T-helper 2 cell (primary cell): ENCODE measurements at places on chromosomes 4 and X.

GRCh38 chrX:154050113-154050495, 30.4 kb upstream of the IRAK1 start:
- DNase-seq, result no peak

GRCh38 chr4:83212041-83212851, 72.4 kb downstream of the COQ2 start:
- peak; percentile 87 for DNase-seq

- DNase-seq, result no peak
Measured at GRCh38 chr4:174604198-174604597, 81.9 kb upstream of the HPGD start.

- DNase-seq, result no peak
Measured at GRCh38 chr4:146398896-146399445, 122.8 kb downstream of the SLC10A7 start.

GRCh38 chr4:114272226-114272625, 292.8 kb upstream of the ARSJ start:
- no peak for DNase-seq

- DNase-seq, result no peak
Measured at GRCh38 chr4:148061795-148062194, 329.9 kb downstream of the ARHGAP10 start.

DNA sequence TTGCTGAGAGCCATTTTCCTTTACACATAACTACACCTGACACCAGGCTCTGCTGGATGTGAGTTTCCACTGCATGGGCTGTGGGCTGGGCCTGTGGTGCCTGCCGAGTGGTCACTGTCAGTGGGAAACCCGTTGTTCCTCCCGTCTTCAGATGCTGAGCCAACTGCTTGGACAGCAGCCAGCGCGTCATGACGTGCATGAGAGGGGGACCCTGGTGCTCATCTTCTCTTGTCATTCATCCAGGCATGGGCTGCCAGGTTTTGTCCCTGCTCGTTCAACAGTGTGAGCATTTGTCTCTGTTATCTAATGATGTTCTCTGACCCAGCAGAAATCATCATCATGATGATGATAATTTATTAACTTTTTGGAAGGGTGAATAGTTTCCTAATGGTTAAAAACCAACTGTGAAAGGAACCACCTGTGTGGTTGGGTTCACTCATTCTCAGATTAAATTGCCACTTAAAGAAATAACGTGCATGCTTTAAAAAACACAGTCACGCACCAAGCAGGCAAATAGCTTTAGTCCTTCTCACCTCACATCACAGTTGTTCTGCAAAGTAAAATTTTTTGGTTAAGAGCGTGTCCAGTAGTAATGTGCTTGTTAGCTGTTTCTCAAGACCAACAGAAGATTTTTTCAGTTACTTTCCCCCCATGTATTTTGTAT, 19.9 kb upstream of the CLDN34 start:
- DNase-seq, result no peak

DNA sequence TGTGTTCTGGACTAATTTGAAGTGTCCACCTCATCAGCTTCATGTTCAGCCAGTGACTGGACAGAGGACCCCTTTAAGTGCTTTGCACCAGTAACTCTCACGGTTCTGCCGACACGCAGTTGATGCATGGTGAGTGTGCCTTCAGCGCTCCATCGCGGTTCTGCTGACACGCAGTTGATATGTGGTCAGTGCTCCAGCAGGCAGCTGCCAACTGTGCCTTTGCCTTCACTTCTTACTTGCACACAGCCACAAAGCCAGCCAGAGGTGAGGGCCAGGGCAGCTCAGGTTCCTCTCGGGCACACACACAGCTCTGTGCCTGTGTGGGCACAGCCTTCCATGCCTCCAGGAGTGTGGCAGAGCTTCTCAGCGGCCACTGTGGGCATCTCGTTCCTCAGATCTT, 12.4 kb downstream of the NKX1-1 start:
- DNase-seq, result no peak

GRCh38 chr4:111946800-111947199, 198.5 kb upstream of the FAM241A start:
- DNase-seq, result no peak

DNA sequence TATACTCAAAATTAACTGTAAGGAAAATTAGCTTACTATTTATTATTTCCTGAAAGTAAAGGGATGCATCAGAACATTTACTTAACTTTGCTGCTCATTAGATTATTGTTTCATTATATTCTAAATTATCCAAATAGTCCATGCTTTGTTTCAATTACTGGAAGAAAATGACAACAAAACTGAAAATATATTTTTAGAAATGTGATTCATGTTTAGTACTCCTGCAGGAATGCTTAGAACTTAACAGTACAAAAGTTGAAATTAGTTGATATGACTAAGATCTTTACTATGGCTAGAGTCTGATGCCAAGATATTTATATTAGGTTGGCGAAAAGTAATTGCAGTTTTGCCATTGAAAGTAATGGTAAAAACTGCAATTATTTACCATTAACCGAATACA, 660.5 kb upstream of the PABPC4L start:
- no peak for DNase-seq

DNA sequence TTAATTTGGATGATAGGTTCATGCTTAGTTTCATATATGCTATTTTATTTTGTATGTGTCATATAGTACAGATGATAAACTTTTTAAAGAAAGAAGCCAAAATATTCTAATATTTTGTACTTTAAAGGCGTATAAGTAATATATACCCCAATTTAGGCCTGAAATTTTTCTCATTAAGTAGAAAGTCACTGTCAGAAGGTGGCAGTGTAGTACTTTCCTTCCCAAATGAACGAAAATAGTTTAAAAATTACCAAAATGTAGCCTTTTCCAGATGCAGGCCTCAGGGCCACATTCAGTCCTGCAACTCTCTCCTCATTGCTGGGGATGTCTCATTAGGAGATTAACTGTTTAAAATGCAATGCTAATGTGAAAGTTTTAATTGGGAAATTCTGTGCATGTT, 1263.6 kb downstream of the C4orf33 start:
- no peak for DNase-seq

- DNase-seq, result no peak
Measured at GRCh38 chrX:20016616-20016945, 25.7 kb upstream of the BCLAF3 start.

GRCh38 chr4:117986321-117986720, 48.0 kb upstream of the NDST3 start:
- DNase-seq, result no peak

- DNase-seq, result peak; percentile 96
Measured at GRCh38 chrX:318739-319578, at the start of gene GTPBP6. GTPBP6 (minus strand) TSS chrX:318796; CDS start chrX:318787, 9 bp downstream.

- DNase-seq, result no peak
Measured at GRCh38 chrX:94058728-94059382, 384.8 kb downstream of the FAM133A start.

- no peak for DNase-seq
Measured at GRCh38 chr4:123786163-123786915, 389.7 kb downstream of the SPRY1 start.

GRCh38 chrX:74526764-74527163, 87.7 kb downstream of the RLIM start:
- no peak for DNase-seq

DNA sequence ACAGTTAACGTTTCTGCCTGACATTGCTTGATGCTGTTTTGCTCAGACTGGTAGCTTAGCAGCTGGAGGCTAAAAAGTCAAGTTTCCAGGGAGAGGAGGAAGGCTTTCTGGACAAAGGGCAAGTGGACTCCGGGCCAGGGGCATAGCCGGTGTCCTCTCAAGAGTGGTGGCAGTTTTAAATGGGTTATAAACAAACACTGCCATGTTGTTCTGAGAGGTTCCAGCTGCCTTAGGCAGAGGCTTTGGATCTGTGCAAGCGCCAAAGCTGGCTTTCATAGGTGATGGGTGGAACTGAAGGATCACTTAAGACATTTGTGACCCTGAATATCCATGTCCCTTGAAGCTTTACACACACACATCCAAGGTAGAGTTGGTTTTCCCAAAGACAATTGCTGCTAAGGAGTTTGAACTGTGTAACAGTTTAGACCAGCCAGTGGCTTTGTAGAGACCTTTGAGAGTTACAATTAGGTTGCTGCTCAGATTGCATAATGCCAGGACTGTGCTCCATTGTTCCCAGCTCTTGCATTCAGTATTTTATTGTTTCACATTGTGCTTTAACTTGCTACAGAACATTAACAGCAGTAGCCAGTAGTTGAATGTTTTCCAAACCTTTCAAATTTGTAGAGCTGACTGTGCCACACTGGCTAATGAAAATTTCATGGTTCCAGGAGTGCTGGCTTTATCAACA, 54.1 kb upstream of the AP1S2 start:
- no peak for DNase-seq

- peak; percentile 38 for DNase-seq
Measured at GRCh38 chrX:78979789-78980464, 34.7 kb downstream of the P2RY10 start.

DNA sequence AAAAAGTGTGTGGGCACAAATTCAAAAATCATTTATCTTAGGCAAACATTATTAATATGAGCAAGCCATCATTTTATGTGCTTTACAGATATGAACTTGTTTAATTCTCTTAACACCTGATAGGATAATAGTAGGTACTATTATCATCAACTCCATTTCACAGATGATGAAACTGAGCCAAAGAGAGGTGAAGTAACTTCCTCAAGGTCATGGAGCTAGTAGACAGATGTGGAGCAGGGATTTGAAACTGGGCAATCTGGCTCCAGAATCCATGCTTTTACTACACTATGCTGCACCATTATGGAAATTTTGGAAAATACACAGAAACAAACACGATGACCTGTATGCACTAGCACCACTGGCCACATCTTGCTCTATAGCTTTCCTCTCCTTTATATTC, 1.0 kb upstream of the PIN4 start:
- DNase-seq, result no peak

DNA sequence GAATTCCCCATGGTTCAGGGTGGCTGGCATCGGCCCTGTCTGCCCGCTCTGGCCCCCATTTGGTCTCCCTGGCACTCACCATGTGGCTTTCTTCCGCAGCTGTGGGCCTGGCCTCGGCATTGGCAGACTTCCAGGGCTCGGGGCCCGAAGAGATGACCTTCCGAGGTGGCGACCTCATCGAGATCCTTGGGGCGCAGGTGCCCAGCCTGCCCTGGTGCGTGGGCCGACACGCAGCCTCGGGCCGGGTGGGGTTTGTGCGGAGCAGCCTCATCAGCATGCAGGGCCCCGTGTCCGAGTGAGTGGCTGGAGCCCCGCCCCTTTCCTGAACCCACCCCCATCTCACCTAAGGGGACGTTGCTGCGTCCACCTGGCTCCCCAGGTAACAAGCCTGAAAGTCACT, 20.1 kb downstream of the SH3TC1 start:
- DNase-seq, result no peak

GRCh38 chr4:36322921-36323354, 41.5 kb downstream of the DTHD1 start:
- DNase-seq, result peak; percentile 69

GRCh38 chr4:53537606-53538005, 53.7 kb downstream of the LNX1 start:
- no peak for DNase-seq

DNA sequence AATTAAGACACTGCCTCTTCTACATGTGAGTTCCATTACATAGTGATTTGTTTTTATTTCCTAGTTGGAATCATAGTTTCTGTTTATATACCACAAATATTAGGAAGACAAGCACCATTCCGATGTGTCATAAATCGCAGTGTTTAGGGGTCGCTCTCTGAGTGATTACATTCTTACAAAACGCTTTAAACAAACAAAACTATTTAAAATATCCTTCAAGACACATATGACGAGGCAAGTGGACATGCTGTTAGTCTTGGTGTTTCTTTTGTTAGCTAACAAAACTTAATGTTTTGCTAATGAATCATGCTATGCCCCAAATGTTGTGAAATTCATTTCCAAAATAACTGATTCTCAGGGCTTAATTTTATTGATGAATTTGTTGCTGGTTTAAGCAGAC, 1219.3 kb upstream of the PRKX start:
- no peak for DNase-seq

- DNase-seq, result no peak
Measured at GRCh38 chr4:8191136-8191747, 7.8 kb upstream of the SH3TC1 start.

DNA sequence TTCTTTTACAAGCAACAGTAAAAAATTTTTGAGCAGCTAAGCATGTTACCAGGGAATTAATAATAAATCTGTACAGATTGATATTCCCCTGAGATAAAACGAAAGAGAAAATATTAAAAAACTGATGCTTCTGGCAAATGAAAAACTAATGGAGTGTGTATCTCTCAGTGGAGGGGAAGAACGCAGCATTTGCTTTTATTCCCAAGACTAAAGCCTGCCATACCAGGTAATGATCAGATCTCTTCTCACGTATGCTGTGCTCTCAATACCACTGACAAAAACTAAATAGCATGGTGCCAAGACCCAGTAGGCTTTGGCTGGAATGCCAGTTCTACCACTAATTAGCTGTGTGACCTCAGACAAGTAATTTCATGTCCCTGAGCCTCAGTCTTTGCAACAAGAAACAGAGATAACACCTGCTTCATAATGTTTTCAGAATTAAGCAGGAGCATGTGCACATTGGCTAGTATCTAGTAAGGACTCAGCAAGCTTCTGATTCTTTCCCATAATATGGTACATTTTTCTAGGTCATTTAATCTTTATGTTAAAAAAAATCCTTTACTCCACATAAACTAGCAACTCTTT, 179.6 kb downstream of the CENPC start:
- no peak for DNase-seq

DNA sequence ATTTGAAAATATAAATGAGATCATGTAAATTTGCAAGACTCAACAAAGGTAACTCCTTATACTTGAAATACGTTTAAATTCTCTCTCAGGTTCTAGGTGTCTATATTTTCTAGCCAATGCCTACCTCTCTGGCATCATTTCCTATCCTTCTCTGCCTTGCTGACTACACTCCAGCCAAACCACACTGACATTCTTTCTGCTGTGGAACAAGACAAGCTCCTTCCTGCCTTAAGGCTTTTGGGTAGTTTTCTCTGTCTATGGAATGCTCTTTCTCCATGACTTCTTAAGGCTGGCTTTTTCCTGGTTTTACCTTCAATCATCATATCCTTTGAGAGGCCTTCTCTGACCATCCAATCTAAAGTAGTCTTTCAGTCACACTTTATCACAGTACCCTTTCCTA, 201.0 kb downstream of the SPRY1 start:
- no peak for DNase-seq

DNA sequence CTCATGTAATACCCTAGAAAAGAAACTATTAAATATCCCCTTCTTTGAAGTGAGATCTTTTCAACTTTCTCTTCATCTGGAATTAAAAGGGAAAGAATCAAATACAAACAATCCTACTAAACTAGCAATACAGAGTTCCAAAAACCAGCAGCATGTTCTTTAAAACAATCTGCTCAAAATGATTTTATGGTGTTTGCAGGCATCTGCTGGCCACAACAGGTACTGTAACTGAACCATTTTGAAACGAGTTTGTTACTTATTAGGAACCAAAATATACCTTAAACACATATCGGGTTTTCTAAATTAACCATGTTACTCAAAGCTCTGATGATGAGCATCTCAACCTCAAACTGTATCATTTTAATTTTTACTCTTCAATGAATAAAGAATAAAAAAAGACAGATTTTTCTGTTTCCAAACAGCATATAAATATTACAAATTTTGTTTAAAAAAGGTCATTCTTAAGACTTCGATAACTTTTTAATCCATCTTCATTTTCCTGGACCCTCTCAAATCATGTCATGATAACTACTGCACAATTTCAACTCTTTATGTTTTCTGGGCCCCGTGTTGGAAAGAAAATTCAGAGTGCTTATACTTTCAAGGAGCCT, 56.5 kb downstream of the ARAP2 start:
- peak; percentile 52 for DNase-seq
